ENCODE measurements at places on chromosomes 16 and 17. TPM values are rescaled to one million over a fixed set of nuclear protein-coding genes. Genes with fewer than 3 reads are reported as not detected.

The MT1M gene
- total RNA-seq: not detected

The KRT33A gene
- not detected for total RNA-seq

The TMEM100 gene
- total RNA-seq: not detected

GRCh38 chr16:3017794-3018506 is at the start of gene CLDN6:
TSS of gene CLDN6 (minus strand) at chr16:3018183. CDS start at chr16:3016021, 2,162 bp downstream.
- no peak for DNase-seq
- no peaks in the 10 kb centered on the region for H3K27me3 ChIP-seq
- H3K36me3 ChIP-seq: no peaks in the 10 kb centered on the region
- H3K27ac ChIP-seq: no peak within 1 kb of the TSS

DNA sequence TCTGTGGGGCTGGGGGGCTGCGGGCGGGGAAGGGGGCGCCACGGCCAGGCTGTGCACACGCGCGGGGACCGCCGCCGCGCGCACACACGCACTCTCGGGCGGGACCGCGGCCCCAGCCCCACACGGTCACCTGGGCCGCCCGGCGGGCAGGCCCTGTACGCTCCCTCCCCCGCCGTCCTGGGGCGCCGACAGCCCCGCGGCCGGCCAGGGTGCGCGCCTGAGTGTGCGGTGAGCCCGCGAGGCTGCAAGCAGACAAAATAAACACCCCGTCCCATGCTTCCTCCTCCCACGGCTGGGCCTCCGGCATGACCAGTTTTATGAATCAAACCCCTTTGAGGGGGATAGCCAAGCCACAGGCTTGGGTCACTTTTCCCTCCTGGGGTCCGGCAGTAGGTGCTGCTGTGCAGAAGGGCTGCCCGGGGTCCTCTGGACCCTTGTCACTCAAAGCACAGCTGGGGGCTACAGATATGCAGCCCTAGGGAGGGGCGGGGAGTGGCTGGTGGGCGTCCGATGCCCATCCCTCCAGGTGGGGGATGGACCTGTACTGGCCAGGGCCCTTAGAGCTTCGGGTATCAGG is 441 bp downstream of the VASN start:
- peaks cover 9% of the 10 kb centered on the region for H3K36me3 ChIP-seq
- peaks cover 37% of the 10 kb centered on the region for H3K4me1 ChIP-seq
- no peak overlapping the region for H3K4me3 ChIP-seq
- H3K27ac ChIP-seq: peak overlapping the region; percentile 6
- H3K27me3 ChIP-seq: no peaks in the 10 kb centered on the region

DNA sequence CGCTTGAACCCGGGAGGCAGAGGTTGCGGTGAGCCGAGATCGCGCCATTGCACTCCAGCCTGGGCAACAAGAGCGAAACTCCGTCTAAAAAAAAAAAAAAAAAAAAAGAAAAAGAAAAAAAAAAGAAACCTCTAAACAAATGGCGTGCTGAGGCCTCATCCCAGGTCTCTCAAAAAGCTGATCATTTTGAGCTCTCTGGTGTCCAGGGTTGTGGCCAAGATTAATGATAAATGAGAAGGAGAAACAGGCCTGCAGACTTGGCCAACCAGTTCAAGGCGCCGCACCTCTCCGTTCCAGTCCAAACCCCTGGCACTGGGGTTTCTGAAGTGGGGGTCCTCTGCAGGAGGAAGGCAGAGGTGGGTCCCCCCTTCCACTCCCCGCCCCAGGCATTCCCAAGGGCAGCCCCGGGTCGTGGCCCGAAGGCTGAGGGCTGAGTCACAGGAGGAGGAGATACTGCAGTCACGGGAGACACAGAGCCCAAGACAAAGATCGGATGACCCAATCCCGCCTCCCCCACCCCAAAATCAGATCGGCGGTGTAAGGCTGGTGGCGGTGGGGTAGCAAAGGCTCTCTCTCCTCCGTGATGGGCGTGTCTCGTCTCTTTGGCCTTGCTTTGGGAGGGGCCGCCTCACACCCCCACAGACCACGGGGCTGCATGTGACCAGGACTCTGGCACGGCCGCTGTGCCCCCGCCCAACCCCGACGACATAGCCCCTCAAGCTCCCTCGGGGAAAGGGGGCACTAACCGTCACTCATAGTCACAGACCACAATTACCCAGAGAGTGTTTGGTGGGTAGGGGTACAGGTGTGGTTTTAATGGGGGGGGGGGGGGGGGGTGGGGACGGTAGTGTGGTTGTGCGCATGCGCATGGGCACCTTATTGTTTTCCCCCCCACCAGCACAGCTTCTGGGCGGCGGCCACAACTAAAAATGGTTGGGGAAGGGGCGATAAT is 1.1 kb downstream of the VAT1 start:
- H3K27ac ChIP-seq: peak overlapping the region; percentile 23
- peaks cover 23% of the 10 kb centered on the region for H3K4me1 ChIP-seq
- no peak overlapping the region for H3K4me3 ChIP-seq
- H3K27me3 ChIP-seq: no peaks in the 10 kb centered on the region
- H3K36me3 ChIP-seq: no peaks in the 10 kb centered on the region

DNA sequence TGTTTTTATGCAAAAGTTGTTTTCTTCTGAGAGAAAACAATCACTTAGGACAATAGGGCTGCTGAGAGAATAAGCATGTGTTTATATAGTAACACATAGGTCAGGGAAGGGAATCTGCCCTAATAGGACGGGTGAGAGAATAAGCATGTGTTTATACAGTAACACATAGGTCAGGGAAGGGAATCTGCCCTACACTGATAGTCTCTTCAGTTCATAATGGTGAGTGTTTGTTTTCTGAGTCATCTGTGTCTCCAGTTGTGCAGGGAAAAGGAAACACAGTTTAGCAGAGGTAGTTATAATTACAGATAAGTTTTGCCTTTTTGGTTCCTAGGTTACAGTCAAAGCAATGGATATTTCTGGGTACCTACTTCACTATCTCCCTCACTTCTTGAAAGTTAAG is 252.3 kb upstream of the CA10 start:
- H3K4me3 ChIP-seq: no peak overlapping the region
- H3K27me3 ChIP-seq: no peaks in the 10 kb centered on the region
- H3K4me1 ChIP-seq: no peaks in the 10 kb centered on the region

- H3K27ac ChIP-seq: no peak overlapping the region
- no peaks in the 10 kb centered on the region for H3K27me3 ChIP-seq
- H3K36me3 ChIP-seq: no peaks in the 10 kb centered on the region
- no peak for DNase-seq
These were observed 382.3 kb upstream of the EEF2KMT start for GRCh38 chr16:5479926-5480325.

GRCh38 chr17:11372692-11373091 is 131.7 kb downstream of the SHISA6 start:
- no peak overlapping the region for H3K27ac ChIP-seq
- no peaks in the 10 kb centered on the region for H3K36me3 ChIP-seq
- no peak for DNase-seq
- no peak overlapping the region for H3K4me3 ChIP-seq

DNA sequence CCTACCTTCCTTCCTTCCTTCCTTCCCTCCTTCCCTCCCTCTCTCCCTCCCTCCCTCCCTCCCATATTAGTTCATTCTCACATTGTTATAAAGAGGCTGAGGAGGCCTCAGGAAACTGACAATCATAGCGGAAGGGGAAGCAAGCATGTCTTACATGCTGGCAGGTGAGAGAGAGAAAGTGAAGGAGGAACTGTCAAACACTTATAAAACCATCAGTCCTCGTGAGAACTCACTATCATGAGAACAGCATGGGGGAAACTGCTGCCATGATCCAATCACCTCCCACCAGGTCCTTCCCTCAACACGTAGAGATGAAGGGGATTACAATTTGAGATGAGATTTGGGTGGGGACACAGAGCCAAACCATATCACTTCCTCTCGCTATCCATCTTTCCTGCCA is 281.6 kb upstream of the FOXF1 start:
- no peak for DNase-seq
- no peak overlapping the region for H3K27ac ChIP-seq

Measured in CD4-positive, CD25-positive, alpha-beta regulatory T cell (primary cell).